ENCODE measurements at places on chromosomes 1 and 21.

GRCh38 chr1:164226977-164227376, 332.0 kb upstream of the PBX1 start:
- no peak for DNase-seq

DNA sequence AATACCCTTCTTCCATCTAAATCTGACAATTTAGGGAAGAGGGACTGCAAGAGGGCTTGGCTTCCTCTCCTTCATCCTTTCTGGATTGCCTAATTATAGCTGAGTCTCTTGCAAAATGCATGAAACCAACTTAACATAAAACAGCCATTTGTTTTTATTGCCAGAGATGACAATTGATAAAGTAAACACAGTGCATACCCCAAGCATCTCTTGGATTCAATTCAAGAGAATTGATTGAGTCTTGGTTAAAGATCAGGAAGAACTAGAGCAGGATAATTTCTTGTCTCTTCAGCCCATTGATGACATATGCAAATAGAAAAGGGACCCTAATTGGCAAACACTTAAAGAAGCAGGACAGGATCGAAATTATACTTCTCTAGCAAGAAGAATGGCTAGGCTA, 617.1 kb upstream of the PTBP2 start:
- DNase-seq: no peak

- DNase-seq: no peak
These were observed 54.3 kb upstream of the RAB3GAP2 start for GRCh38 chr1:220326578-220326977.

DNA sequence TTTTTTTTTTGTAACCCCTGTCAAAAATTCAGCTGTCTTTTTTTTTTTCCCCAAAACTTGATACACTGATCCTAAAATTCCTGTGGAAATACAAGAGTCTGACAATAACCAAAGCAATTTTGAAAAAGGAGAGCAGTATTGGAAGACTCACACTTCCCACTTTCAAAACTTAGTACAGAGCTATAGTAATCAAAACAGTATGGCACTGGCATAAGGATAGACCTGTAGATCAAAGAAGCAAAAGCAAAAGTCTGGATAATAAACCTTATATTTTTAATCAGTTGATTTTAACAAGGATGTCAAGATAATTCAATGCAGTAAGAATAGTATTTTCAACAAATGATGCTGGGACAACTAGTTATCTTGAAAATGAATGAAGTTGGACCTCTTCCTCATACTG, 17.3 kb downstream of the FBXO28 start:
- no peak for DNase-seq

DNA sequence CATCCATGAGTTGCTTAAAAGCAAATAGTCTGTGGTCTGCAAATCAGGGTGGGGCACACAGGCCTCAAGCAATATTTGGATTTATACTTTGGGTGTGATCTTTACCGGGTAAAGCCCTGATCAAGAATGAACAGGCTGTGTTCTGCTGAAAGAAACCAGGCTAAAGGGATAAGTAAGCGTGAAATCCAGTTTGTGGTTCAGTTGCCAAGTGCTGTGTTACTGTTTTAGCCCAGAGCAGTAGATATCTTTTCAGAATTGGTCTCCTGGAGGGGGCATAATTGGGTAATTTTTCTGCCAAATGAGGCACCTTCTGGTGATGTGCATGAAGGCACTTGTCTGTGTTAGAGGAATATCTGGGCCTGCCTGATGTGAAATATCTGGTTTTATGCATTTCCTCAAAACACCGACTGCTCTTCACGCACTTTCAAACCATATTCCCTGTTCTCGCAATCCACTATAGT, 21.4 kb downstream of the AIM2 start:
- DNase-seq: peak; percentile 90

DNA sequence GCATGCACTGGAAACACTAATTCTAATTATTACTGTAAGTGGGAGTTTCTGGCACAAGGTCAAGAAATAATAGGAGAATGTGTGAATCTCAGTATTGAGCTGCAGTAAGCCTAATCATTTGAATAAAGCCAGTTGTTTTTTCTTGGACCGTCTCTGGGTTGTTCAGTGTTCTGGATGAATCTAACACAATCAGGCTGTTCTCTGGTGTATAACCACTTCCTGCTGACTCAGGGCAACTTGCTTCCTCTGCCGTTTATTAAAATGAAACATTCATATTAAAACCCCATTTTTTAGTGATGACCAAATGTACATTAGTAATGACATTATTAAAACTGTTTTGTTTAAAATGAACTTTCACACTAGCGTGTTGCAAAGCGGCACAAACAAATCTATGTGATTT, 273.1 kb upstream of the SNX7 start:
- DNase-seq: peak; percentile 29
